Stimulated activated CD8-positive, alpha-beta memory T cell treated with anti-CD3 and anti-CD28 coated beads, Interleukin-4, amount 100 ng/mL, for 1 hour (primary cell): ENCODE measurements at places on chromosomes 5 and 9.

- DNase-seq = no peak
Measured at GRCh38 chr5:619444-619843, 7.3 kb downstream of the CEP72 start.

GRCh38 chr5:160470437-160471361 lies 49.0 kb downstream of the PTTG1 start:
- DNase-seq = no peak

DNA sequence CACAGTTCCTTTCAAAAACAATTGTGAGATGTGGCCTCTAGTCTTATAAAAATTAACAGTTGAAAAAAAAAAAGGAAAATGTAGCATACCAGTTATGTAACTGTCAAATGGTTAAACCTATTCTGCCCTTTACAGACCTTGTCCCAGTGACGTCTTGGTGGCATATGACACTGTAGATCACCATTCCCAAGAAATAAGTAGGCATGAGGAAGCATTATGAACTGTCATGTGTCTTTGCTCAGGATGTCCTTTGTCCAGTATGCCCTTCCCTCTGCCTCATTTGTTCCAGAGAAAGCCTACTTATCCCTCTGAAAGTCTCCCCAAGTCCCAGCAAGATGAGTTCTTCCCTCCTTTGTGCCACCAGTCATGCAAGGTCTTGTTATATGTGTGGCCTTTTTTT lies 63.2 kb downstream of the PAM start:
- DNase-seq = no peak

DNA sequence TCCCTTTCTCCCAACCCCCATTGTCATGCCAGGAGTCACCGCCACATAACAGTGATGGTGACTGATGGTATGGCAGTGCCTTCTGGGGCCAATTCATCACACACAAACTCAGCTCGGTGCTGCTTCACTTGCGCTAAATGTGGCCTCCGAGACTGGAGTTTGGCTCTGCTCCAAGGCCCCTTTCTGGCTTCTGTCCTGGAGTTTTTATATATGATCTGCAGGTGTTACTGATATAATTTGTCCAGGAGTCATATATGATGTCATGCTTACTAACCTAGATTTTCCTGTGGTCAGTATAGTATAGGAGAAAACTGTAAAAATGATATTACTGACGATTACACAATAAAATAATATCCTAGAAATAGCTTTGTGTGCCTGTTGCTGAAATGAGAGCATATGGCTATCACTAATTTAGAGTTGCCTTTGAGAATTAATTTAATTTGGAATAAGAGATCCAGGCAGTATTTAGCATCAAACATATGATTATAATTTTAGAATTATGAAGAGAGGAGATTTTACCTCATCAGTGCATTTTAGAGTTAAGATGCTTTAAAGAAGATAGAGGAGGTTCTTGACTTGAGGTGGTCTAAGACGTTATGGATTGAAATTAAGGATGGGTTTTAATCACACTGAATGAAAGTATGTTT lies 334.1 kb upstream of the CD180 start:
- no peak for DNase-seq

GRCh38 chr5:108074626-108075025 lies 307.3 kb downstream of the FBXL17 start:
- no peak for DNase-seq

DNA sequence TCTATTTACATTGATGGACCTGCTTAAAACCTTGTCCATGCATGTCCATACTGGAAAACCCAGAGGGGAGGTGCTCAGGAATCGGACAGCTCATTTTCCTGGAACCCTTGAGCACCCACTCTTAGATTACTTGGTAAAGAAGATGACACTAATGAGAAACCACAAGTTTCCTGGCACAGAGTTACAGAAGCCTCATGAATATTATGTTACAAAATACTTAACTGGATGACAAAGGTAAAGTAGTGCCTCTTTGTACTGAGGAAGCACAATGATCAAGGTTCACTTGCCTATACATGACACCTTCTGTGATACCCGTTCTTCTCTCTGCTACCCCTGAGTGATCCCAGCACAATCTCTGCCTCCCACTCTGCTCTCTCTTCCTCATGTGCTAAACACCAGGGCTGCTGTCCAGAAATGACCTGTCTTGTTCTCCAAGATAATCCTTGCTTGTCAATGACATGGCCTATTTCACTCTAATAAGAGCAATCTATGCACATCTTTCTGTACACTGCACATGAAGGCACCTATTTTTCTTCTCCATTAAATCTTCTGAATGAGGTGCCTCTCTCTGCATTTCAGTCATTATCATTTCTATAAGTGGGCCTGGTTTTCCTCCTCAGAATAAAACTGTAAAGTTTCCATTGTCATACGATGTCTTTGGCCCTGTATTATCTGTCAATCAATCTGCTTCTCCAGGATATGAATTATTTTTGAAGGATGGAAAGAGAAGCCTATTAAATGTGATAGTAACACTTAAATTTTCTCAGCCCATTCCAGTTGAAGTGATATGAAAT lies 684.0 kb upstream of the ACO1 start:
- DNase-seq = no peak

GRCh38 chr5:130337179-130337888 lies 433.1 kb downstream of the CHSY3 start:
- DNase-seq = no peak

- no peak for DNase-seq
Measured at GRCh38 chr9:21266733-21267484, 27.1 kb upstream of the IFNA14 start.

DNA sequence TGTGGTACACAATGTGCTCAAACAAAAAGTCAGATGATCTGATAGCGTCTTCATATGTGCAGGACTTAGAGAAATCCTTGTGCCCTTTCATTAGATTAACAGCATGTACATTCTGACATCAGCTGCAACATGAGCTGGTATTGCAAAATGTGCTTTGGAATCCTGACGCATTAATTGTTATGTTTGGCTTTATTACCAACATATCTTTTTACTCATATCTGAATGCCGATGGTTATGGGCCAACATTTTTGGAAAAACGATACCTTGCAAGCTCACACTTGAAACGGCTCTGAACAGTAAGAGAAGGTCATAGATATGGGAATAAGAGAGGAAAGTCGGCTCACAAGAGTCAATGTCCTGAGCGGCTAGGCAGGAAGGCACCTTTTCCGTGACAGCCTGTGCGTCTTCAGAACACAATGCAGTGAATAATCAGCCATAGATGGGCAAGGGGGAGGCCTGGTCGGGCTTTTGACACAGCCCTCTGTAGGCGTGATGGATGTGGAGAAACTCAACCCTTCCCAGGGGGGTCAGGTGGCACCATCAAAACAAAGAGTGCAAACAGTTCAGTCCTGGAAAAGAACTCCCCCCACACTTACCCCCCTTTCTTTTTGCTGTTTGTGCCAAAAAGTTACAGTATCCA lies 36.4 kb upstream of the GAS1 start:
- DNase-seq = no peak

- no peak for DNase-seq
Measured at GRCh38 chr9:7150153-7150890, 392.5 kb downstream of the KDM4C start.

GRCh38 chr9:113298924-113299770 lies 4.0 kb downstream of the RNF183 start:
- DNase-seq = no peak

DNA sequence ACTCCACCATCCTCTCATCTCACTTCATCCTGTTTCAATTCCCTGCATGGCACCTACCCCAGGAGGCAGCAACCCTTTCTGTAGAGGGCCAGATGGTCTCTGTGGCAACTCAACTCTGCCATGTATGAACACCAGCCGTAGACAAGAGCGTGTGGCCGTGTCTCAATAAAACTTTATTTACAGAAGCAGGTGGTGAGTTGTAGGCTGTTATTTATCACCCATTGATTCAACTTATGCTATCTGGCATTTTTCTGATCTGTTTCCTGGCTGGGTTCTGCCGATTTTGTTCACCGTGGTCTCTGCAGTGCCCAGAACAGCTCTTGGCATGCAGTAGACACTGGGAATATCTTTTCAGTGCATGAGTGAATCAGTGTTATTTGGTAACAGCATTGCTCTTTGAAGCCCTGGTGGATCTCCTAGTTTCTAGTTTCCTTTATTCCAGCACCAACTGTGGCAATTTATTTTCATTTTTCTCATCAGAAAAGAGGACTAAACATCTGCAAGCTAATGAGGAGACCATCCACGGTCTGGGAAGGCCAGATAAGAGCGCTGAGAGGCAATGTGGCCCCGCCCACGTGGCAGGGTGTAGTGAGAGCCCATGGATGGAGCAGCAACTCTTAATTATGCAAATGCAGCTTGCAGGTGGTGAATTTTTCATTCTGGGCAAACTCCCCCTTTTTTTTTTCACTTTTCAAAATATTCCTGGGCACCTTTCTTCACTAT lies 77.9 kb downstream of the CTSL start:
- no peak for DNase-seq

- no peak for DNase-seq
Measured at GRCh38 chr5:116859666-116860320, 285.2 kb upstream of the SEMA6A start.

GRCh38 chr5:1200495-1201326 lies 684 bp upstream of the SLC6A19 start:
- DNase-seq = no peak

GRCh38 chr5:174692982-174693422 lies 31.4 kb upstream of the MSX2 start:
- DNase-seq = no peak

GRCh38 chr5:97918620-97919019 lies 735.6 kb upstream of the RIOK2 start:
- DNase-seq = no peak

DNA sequence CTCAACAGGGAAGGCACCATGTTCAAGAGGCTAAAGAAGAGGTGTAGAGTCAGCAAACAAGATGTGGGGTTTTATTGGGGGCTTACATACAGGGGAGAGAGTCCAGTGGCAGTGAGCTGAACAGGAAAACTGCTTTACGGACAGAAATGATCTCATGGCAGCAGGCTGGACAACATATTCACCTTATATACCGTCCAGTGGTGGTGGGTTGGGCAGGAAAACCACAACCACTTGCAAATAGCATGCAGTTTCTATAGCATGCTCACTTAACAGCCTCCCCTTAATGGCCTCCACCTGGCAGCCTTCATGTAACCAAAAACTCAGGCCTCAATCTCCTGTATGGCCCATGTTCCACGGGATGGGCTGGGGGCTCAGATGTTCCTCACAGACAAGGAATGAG lies 5.4 kb downstream of the TNFSF8 start:
- no peak for DNase-seq

GRCh38 chr5:156920042-156920860 lies 42.8 kb downstream of the TIMD4 start:
- no peak for DNase-seq

- no peak for DNase-seq
Measured at GRCh38 chr5:137090151-137090550, 409.0 kb downstream of the SPOCK1 start.

GRCh38 chr9:127368852-127369402 lies 28.0 kb upstream of the SLC2A8 start:
- no peak for DNase-seq

- DNase-seq = no peak
Measured at GRCh38 chr9:110911659-110912418, 126.4 kb downstream of the LPAR1 start.

DNA sequence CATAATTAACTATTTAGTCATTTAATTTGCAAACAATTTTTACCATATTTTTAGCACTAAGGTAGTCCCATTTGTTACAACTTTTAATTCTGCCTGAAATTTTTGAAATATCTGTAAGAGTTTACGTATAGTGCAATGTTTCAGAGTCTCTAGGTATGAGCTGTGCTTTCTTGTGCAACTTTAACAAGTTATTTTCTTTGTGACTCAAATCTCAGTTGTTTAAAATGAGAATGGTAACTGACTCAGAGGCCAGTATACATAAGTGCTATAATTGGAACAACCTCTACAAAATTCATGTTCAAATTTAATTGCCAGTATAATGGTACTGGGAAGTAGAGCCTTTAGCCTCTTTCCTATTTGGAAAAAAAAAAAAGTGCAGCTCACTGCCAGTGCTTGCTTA lies 14.2 kb upstream of the ZNF883 start:
- DNase-seq = no peak

- DNase-seq = no peak
Measured at GRCh38 chr5:65391591-65391990, 90.1 kb downstream of the ADAMTS6 start.

DNA sequence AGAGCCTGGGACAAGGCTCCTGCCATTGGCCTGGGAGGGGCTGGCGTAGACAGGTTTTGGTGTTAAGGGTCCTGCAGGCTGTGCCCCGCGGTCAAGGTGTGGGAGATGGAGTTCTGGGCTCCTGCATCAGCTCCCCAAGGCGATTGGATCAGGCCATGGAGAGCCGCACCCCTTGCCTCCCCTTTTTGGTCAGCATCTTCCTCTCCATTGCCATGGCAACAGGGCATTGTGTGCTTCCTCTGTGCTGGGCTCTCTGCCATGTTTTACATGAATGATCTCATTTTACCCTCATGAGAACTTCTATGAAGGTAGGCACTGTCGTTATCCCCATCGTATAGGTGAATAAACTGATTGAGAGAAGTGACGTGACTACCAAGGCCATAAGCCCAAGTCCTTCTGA lies 344.3 kb upstream of the CLINT1 start:
- DNase-seq = no peak

DNA sequence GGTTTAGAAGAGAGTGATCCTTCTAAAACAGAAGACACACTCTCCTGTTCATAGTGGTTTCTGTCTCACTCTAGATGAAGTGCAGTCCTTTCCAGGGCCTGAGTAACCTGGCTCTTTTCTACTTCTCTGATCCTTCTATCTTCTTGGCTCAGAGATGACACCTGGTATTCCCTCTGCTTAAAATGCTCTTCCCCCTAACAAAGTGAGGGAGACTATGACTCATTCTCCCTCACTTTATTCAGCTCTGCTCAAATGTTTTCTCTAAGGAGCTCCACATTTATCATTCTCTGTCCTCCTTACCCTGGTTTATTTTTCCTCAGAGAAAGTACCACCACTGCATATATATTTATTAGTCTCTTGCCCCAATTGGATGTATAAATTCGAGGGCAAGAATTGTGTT lies 24.6 kb downstream of the TUT7 start:
- DNase-seq = no peak

DNA sequence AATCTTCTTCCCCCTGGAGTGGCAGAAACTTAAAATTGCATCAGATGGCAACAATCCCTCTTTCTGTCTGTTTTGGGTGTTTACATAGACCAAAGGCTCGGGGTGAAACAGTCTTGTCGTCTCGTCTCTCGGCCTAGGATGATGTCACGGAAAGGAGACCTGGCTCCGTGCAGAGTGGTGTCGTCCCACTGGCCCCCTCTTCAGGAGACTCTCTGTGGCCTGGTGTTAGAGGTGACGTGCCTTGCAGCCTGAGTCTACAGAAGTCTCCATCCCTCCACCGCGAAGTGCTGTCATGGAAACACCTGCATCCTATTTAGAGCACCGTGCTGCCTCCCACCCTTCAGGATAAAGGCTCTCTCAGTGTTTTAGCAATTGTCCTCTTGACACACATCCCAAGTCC lies 409.7 kb downstream of the IRX1 start:
- DNase-seq = no peak

GRCh38 chr9:113579283-113580040 lies 115.9 kb downstream of the RGS3 start:
- no peak for DNase-seq

- no peak for DNase-seq
Measured at GRCh38 chr9:106648799-106649198, 214.2 kb upstream of the ZNF462 start.

GRCh38 chr5:38381361-38381760 lies 123.0 kb downstream of the EGFLAM start:
- no peak for DNase-seq

- no peak for DNase-seq
Measured at GRCh38 chr9:137166380-137167229, 3.2 kb downstream of the LRRC26 start.

GRCh38 chr5:38932854-38933408 lies 87.1 kb downstream of the OSMR start:
- no peak for DNase-seq

GRCh38 chr9:19404283-19405075 lies 4.3 kb upstream of the ACER2 start:
- no peak for DNase-seq
